Mesenteric fat pad (tissue), 1 donor: ENCODE measurements at places on chromosomes 3 and 15. TPM values are rescaled to one million over a fixed set of nuclear protein-coding genes. Genes with fewer than 3 reads are reported as not detected.

ANO10 gene
- total RNA-seq = 44.5 TPM

ZBBX gene
- total RNA-seq = not detected

TMEM39A gene
- 61.9 TPM for total RNA-seq

CCR9 gene
- not detected for total RNA-seq

ACOX2 gene
- 18.8 TPM for total RNA-seq

TM4SF1 gene
- 87.8 TPM for total RNA-seq

C3orf22 gene
- not detected for total RNA-seq

HTR3E gene
- not detected for total RNA-seq

ARHGEF26 gene
- 18.4 TPM for total RNA-seq

LRRC31 gene
- not detected for total RNA-seq

GOLGA6D gene
- not detected for total RNA-seq

BCHE gene
- total RNA-seq = 4.1 TPM

SCN11A gene
- total RNA-seq = 0.32 TPM

CAMK2N2 gene
- not detected for total RNA-seq

JMJD7 gene
- total RNA-seq = 7.7 TPM

TRIP4 gene
- total RNA-seq = 25.4 TPM

LYZL4 gene
- total RNA-seq = not detected
